ENCODE measurements at places on chromosomes 1 and 21.

DNA sequence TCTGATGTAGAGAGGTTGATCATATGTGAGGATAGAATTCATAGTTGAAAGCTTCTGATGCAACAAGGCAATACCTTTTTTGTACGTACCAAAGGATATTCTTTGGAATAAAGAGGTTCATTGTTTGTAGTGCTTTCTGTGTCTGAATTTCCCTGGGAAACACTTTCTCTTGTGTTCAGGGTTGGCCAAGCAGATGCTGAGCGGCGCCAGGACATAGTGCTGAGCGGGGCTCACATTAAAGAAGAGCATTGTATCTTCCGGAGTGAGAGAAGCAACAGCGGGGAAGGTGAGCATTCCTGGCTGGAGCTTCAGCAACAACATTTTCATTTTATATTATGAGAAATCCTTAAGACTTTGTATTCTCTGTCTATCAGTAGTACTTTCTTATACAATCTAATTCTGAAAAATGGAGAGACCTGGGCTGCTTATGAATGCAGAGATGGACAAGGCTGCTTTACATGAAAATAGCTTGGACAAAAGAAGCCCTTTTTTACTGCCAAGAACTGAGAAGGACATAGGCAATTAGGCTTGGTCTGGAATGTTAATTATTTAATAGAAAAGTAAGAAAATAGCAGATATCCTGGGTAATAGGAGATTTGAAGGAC lies 85.2 kb downstream of the KIF1B start:
- no peak for DNase-seq

DNA sequence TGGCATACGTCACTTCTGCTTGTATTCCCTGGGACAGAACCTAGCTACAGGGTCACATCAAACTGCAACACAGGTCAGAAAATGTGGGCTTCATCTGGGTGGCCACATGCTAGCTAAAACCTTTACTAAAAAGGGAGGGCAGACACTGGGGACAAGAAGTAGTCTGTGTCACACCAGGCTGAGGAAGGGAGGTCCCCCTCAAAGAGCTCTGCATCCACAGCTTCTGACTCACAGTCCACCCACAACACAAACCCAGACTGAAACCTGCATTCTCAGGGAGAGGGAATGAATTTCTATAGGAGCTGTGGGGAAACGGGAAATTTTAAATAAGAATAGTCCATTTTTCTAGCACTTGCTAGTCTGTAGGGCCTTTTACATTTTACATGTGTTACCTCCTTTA lies 16.2 kb downstream of the OLIG2 start:
- DNase-seq = no peak

DNA sequence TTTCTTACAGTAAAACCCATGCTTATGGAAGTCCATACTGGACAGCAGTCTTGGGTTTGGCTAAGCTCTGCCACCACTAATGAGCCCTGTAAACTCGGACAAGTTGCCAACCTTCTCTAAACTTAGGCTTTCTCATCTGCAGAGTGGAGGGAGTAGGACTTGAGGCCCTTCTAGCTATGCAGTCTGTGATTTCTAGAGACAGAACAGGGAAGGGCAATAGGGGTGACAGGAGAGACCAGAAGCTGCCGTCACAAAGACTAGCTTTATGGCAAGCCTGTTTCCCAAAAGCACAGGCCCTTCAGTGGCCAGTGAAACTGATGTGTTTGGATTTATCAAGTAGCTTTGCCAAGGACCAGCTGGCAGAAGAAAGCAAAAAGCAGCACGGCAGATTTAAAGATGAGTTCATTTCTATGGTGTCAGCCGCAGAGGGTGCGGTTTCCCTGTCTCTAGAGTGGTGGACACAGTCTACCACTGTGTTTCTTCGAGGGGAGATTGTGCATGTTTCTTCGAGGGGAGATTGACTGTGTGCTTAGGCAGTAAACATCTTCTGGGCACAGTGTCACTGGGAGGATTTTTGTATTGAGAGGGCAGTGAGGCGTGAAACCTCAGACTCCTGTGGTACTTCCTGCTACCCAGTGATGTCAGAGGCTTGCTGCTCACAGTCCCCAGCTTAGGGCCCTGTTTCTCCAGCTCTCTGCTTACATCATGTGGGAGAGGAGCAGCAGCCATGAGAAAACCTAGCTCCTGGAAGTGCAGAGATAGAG lies 119.0 kb downstream of the ROR1 start:
- peak; percentile 73 for DNase-seq

GRCh38 chr1:8586438-8586837 lies 231.0 kb downstream of the RERE start:
- DNase-seq = no peak

DNA sequence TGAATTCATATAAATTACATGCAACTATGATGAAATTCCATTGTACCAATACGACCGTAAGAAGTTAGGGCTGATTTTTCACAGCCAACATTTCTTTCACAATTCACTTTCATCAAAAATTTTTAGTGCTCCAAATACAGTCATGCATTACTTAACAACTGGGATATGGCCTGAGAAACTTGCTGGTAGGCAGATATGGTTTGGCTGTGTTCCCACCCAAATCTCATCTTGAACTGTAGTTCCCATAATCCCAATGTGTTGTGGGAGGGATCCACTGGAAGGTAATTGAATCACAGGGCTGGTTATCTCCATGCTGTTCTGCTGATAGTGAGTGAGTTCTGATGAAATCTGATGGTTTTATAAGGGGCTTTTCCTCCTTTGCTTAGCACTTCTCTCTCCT lies 244.4 kb downstream of the AKT3 start:
- DNase-seq = no peak

DNA sequence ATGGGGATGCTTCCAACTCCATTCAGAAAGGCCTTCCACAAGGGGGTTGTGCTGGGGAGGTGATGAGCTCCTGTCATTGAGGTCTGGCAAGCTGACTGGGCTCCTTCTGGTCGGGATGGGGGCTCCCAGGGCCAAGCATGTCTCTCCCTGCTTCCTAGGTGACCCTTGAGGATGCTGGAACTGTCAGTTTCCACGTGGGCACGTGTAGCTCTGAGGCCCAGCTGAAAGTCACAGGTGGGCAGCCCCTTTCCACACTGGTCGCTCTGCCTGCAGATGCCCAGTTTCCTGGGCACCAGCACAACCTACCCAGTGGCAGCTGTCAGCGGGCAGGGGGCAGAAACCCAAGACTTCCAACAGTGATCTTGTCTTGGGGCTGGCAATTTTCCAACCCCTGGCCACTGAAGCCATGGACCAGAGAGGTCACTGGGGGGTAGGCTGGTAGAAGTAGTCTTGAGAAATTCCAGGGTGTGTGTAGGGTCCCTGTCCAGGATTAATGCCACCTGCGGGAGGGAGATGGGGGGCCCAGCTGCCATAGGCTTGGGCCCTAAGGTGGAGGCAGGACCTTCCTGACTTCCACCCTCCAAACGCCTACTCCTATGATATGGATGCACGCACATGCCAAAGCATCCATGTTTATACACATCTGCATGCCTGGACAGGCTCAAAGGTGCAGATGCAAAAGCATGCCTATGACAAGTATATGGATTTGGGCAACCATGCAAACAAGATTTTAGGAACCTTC lies 97.1 kb downstream of the TRIM11 start:
- no peak for DNase-seq

- no peak for DNase-seq
Observed at GRCh38 chr1:223410036-223410435, 16.8 kb downstream of the CCDC185 start.

DNA sequence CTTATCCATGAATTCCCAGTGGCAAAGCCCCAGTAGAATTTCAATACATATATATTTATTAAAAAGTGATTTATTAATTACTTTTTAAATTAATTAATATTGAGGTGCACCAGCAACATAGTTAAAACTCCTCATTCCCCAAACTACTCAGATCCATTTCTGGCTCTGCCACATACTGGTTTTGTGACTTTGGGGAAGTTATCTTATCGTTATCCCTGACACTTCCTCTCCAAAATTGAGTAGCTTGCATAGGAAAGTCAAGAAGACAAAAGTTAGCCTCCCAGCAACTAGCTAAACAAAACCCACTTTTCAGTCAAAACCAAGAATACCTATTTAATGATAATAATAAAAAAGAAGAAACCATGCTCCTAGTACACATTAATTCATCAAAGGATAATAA lies 35.9 kb downstream of the TCP10L start:
- DNase-seq = no peak

DNA sequence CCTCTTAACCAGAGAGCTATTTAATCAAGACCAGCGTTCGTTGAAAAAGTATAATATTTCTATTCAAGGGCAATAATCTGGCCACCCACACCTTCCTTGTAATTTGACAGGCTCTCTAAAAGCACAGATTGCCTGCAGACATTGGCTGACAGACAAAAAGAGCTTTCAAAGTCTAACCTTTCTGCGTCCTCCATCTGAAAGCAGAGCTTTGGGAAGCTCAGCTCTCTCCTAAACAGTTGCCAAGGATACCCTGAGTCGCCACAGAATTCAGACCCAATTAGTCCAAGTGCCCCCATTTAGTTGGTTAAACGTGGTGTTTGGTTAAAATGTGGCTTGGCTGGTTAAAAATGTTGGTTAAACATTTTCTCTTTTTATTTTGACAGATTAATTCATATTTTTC lies 33.7 kb upstream of the PLA2G2C start:
- DNase-seq = no peak

DNA sequence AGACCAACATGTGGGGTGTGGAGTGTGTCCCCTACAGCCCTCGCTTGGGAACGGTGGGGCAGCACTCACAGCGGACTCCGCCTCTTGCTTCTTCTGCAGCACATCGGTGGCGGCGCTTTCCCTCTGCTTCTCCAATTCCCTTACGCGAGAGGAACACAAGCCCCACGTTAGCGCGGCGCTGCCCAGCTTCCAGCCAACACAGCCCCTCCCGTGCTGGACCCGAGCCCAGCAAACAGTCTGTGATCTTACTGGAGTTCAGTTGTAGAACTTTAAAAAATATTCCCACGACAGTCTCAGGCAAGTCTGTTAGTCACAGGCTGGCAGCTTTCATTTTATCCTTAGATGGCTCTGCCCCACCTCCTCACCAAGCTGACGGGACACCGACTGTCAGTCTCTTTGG lies 13.6 kb downstream of the THAP3 start:
- DNase-seq = no peak

Data from SJSA1 (cell line).